ENCODE measurements at places on chromosomes 11 and 22. TPM values are rescaled to one million over a fixed set of nuclear protein-coding genes. Genes with fewer than 3 reads are reported as not detected.

DNA sequence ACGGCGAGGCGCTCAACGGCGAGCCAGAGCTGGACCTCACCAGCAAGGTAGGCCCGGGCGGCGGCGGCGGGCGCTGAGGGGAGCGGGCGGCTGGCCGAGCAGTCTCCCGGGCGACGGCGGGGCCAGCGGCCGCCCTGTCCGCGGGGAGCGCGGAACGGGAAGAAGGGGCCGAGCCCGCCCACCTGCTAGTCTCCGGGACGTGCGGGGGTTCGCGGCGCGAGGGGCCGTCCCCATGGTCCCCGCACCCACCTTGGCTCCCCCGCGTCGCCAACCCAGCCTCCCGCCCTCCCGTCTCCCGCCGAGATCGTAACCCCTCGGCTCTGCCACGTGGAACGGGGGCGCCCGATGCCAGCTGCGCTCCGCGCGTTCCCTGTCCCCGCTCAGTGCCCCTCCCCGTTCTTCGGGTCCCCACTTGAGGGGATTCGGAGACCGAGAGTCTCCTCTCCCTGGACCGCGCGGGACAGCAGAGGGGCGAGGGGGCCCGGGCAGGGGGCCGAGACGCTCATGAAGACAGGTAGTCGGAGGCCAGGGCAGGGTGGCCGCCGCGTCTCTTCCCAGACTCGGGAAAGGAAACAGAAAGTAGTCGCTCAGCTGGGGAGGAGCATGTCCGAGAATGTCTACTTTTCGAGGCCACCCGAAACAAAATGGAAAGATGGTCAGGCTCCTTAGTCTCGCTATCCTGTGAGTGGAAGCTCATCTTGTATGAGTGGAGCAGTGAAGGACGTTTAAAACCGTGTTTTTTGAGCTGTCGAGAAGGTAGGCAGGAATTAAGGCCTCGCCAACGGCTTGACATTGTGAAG is 557 bp downstream of the GTPBP1 start:
- DNase-seq = peak; percentile 84

GRCh38 chr11:131894615-131895544 is 524.5 kb downstream of the NTM start:
- no peak for DNase-seq

DNA sequence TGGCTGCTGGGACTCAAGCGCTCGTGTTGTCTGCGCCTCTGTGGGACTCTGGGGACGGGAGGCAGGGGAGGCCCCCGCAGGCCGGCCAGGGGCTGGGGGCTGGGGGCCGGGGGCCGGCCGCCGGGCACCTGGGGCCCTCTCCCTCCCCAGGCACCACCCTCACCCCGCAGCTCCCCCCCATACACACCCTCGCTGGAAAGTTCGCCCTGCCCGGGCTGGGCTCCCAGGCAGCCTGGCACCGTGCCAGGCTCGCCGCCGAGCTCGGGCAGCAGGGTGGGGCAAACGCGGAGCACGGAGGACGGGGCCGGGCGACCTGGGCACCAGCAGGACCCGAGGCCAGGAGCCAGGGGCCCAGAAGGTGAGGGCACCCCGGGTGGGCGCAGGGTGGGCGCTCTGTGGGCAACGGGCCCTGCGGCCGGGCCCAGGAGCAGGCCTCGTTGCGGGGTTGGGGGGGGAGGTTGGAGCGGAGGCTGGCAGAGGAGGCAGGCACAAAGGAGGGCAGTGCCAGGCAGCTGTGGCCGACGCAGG is 76.7 kb upstream of the WNT7B start:
- DNase-seq = peak; percentile 92

DNA sequence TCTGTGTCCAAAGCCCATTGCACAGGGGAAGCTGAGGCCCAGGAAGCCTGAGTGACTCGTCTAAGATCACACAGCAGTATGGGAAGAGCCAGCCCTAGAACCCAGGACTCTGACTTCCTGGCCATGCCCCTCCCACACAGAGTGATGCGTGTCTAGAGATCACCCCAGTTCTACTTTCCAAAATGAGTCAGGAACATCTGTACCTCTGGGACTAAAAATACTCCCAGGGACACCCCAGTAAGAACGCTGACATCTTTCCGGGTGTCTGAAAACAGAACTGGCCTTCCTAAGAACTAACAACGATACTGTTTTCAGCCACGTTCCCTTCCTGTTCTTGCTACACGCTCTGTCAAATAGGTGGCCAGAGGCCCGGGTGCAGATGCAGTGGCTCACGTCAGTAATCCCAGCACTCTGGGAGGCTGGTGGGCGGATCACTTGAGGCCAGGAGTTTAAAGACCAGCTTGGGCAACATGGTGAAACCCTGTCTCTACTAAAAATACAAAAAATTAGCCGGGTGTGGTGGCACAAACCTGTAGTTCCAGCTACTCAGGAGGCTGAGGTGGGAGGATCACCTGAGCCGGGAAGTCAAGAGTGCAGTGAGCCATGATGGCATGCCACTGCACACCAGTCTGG is 21.7 kb upstream of the PDGFB start:
- no peak for DNase-seq

DNA sequence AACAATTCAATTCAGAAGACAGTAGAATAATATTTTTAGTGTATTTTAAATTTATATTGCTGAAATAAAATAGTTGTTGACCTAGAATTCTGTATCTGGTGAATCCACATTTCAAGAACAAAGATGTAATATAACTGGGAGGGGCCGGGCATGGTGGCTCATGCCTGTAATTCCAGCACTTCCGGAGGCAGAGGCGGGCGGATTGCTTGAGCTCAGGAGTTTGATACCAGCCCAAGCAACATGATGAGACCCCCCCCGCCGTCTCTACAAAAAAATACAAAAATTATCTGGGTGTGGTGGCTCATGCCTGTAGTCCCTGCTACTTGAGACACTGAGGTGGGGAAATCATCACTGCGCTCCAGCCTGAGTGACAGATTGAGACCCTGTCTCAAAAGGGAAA is 72.6 kb downstream of the CD82 start:
- peak; percentile 60 for DNase-seq

LARGE1 gene
- total RNA-seq = 119 TPM

MMP8 gene
- 0.94 TPM for total RNA-seq

C11orf97 gene
- total RNA-seq = not detected
